ENCODE measurements at places on chromosomes 11 and 22.

GRCh38 chr11:81825346-81825745, 908.3 kb downstream of the FAM181B start:
- no peak for ATAC-seq

GRCh38 chr11:121626507-121626875, 173.7 kb upstream of the SORL1-AS1 start:
- ATAC-seq: no peak

DNA sequence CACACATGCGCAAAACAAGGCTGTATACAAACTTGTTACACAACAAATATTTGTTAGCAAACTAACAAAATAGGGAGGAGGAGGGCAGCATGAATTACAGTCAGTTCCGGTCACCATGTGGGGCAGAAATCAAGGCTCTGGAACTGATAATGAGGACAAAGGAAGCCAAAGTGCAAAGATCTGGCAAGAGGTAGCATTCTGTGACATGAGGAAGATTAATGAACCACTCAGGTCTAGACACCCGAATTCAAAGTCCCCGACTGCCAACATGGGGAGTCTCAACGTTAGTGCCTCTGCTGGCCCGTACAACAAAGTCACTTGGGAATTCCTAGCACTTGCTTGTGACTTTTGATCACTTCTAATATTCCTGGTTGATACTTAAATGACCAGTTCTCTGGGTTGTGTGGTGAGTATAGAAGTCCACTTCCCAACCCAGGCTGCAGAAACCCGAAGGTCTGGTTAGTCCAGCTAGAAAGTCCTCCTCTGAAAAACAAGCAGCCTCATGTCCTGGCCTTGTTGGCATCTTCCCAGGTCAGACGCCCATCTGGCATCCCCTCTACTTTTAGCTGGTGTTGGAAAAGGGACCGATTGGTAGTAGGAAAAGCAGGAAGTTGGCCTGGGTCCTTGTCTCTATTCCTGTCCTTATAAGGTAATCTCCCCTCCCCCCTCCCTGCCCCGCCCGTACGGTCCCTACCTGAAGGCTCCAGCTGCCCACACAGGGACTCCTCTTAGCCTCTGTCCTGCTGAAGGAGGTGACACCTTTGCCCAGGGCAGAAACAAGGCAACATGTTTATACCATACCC, 1.6 kb downstream of the SUN2 start:
- peak; percentile 31 for ATAC-seq

- no peak for ATAC-seq
These were observed 589.2 kb downstream of the BRD1 start for GRCh38 chr22:49238181-49239141.

DNA sequence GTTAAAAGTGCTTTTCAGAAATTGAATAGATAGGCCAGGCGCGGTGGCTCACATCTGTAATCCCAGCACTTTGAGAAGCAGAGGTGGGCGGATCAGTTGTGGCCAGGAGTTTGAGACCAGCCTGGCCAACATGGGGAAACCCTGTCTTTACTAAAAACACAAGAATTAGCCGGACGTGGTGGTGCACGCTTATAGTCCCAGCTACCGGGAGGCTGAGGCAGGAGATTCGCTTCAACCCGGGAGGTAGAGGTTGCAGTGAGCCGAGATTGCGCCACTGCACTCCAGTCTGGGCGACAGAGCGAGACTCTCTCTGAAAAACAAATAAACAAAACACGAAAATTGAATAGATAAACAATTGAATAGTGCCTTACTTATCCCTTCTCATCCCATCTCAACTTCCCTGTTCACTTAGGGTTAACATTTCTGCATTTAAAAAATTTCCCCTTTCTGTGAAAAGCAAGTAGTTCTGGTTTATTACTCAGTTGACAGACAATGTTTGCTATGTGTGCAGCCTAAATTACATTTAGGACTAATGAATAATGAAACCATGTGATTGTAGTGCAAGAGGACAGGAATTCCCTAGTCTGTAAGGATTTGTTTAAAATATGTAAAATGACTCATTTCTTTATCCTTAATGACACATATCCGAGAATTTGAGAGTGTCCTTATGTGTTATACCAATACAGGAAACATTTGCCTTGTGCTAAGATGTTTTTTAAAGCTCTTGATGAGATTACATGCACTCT, 6.0 kb downstream of the RNF169 start:
- ATAC-seq: peak; percentile 98

DNA sequence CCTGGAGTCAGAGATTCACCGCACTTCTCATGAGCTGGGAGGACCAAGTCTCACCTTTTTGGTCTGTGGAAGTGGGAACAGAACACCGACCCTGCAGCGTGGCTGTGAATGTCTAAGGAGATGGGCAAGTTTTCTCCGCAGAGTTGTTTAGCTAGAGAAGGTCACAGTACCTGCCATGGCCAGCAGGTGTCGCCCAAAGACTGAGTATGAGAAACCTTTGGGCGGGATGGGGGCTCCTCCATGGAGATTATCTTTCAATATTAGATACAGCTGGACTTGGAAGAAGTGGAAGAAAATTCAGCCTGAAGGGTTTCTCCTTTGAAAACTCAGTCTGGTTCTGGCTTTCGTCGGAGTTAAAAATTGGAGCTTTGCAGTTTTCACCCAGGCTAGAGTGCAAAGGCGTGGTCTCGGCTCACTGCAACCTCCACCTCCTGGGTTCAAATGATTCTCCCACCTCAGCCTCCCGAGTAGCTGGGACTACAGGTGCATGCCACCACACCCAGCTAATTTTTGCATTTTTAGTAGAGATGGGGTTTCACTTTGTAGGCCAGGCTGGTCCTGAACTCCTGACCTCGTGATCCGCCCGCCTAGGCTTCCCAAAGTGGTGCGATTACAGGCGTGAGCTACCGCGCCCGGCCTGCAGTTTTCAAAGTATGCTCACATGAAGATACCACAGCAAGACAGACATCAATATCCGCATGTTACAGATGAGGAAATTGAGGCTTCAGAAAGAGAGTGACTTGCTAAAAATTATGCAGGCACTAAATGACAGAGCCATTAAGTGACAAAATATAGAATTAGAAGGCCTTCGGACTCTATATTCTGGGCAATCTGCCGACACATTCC, 10.7 kb upstream of the DSCAML1 start:
- ATAC-seq: peak; percentile 58

- ATAC-seq: no peak
These were observed 5.9 kb downstream of the TMPRSS13 start for GRCh38 chr11:117923275-117923674.

- ATAC-seq: no peak
These were observed 829 bp upstream of the APOC3 start for GRCh38 chr11:116828632-116829524.

GRCh38 chr22:22709719-22710445, 65.5 kb downstream of the GGTLC2 start:
- no peak for ATAC-seq

GRCh38 chr11:27100534-27100933, 59.9 kb downstream of the BBOX1 start:
- peak; percentile 66 for ATAC-seq

DNA sequence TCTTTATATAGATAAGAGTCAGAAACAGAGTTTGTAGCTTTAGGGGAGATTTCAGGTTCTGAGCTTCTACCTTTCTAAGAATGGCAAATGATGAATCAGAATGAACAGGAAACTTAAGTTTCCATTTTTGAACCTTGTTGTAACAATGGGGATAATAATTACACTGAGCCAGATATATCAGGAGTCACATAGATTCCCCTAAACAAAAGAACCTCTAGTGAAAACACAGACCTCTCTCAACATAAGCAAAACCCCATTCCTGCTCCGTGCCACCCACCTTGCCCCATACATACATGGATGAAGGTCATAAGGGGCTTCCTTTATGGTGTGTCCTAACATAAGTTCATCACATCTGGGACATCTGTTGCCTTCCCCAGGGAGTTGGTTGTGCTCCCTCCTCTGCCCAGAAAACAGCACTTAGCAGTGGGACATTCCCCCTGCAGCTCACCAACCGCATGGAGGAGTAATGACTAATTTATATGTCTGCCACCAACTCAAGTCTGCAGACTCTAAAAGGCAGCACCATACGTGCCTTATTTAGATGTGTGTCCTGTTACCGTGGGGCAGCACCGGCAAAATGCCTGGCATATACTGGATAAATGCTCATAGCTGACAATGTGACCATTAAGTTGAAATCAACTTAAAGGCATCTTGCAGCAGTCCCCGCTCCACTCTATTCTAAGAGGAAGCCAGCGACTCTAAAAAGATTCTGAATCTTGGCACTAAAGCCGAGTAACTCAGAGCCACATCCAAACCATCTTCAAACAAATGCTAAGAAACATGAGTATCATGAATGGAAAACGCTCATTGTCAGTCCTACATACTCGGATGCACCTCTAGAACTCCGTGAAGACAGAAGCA, 8.0 kb downstream of the JAML start:
- ATAC-seq: no peak

GRCh38 chr22:45212992-45213751, 27.5 kb downstream of the KIAA0930 start:
- ATAC-seq: no peak

GRCh38 chr11:27783701-27784355, 83.6 kb upstream of the BDNF start:
- no peak for ATAC-seq

GRCh38 chr11:87120937-87121336, 83.2 kb downstream of the TMEM135 start:
- ATAC-seq: no peak

GRCh38 chr11:44811841-44812448, 85.2 kb downstream of the TSPAN18 start:
- ATAC-seq: no peak

- ATAC-seq: no peak
These were observed 564.2 kb upstream of the KIRREL3 start for GRCh38 chr11:127564810-127565209.

GRCh38 chr22:28608546-28608945, 71.1 kb downstream of the TTC28 start:
- no peak for ATAC-seq

DNA sequence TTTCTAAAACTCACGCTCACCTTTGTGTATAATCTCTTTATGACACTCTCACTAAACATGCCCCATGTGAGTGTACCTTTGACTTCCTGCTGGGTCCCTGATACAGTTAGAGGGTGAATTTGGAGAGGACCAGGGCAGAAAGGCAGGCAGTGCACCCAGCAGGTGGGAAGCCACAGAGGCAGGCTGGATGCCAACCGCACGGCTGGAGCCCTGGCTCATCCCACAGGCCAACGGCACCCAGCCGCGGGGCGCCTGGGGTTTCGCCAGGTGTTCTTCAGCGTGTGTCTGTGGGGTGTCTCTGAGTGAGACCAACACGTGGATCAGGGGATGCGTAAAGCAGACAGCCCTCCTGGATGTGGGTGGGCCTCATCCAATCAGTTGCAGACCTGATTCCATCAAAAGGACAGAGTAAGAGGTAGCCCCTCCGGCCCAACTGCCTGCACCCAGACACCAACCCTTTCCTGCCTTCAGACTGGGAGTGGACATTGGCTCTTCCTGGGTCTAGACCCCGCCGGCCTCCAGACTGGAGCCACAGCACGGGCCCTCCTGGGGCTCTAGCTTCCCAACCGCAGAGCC, 51.6 kb downstream of the DHCR7 start:
- no peak for ATAC-seq

DNA sequence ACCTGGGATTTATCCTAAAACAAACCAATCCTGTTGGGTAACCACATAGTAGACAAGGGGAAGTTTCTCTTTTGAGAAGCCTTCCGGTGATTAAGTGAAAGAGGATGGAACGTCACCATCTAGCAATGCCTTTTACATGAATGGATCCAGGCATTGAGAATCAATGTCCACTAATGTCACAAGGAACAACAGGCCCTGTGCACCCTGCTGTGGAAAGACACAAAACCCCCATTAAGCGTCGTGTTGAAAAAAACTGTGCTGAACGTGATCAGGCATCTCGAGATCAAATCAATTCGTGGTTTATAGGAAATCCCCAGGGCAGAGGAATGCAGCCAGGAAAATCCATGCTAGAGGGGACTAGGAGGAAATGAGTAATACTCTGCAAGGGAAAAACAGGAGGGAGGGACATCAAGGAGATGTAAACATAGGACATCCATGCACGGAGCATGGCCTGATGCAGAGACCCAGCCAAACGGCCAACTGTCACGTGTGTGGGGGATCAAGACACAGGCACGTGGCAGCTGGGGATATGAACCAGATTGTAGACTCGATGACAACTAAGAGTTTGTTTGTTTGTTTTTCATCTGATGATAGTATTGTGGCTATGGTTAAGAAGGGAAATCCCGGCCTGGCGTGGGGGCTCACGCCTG, 38.6 kb upstream of the CARS1 start:
- ATAC-seq: no peak

DNA sequence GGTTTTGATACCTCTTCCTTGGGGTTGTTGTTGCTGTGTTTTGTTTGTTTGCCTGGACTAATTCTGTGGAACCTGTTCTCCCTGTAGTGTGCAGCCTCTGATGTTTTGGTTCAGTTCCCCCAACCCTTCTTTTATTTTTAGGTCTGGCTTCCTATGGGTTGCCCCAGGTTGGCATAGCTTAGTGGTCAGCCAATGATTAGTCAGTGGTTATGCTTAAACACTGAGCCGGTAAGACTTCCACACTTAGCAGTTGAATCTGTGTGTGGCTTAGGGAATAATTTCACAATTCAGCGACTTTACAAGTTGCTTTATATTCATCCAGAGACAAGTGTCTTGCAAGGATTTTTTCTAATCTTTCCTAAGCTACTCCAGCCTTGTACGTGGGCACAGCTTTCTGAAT, 78.6 kb upstream of the CLPB start:
- no peak for ATAC-seq

- no peak for ATAC-seq
These were observed 154.8 kb downstream of the ENTHD1 start for GRCh38 chr22:39738746-39739145.

Measured in esophagus mucosa (tissue), 1 donor.